ENCODE measurements at places on chromosomes 12 and 14.
A peak's percentile ranks its signal among the peaks of the same experiment; 100 is the strongest.

- no peak for DNase-seq
These were observed 5.9 kb downstream of the PSEN1 start for GRCh38 chr14:73142216-73142615.

- no peak for DNase-seq
These were observed 172.4 kb upstream of the LMNTD1 start for GRCh38 chr12:25725470-25725869.

- no peak for DNase-seq
These were observed 25.8 kb downstream of the METAP2 start for GRCh38 chr12:95499772-95500171.

DNA sequence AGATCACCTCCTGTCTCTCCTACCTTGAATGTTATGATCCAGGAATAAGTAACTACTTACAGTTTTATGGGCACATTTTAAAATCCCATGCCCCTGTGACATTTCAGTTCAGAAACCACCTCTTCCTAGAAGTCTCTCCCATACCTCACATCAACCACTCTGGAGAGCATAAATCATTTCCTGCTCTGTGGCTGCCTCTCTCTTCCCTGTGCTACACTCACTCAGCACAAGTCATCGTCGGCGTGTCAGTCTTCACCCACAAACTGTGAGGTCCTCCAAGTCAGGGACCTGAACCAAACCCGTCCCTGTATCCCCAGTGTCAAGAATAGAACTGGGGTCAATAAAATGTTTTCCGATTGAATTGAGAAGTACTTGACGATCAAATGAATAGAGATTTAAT, 863.3 kb downstream of the BCL11B start:
- DNase-seq = no peak

DNA sequence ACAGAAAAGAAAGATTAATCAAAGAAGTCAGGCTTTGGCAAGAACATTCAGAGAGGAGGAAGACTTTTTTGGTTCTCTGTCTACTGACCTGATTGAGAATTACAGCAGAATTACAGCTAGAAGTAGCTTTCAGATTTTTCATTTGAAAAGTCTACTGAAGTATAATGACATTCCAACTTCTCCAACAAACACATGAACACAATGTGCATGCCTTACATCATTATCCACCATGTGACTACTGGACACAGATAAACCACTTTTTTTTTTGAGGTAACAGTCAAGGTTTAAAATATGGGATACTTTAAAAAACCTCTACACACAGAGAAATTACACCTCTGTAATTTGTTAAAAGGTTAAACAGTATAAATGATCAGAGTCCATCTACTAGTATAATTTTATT, 12.3 kb downstream of the BTBD7 start:
- DNase-seq = no peak

DNA sequence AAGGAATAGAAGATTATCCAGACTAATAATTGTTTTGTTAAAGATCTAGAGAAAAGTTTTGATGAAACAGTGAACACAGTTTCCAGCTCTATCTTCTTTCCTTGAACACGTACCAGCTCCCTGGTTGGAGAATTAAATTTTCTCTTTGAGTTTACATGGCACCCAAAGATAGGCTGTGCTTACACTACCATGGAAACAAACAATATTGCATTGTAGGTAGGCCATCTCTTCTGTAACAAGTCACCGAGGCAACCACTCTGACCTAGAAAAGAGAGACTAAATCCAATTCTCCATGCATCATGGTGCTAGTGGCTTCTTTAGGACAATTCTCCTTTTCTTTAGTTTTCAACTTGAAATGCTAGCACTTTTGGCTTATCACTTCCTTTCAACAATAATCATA, 9.9 kb downstream of the BMAL2 start:
- no peak for DNase-seq

GRCh38 chr14:56515739-56516138, 63.9 kb upstream of the TMEM260 start:
- DNase-seq = no peak

- no peak for DNase-seq
These were observed 99.0 kb downstream of the SAMD4A start for GRCh38 chr14:54665946-54666345.

GRCh38 chr14:100442498-100443490, 119.7 kb downstream of the SLC25A47 start:
- no peak for DNase-seq

DNA sequence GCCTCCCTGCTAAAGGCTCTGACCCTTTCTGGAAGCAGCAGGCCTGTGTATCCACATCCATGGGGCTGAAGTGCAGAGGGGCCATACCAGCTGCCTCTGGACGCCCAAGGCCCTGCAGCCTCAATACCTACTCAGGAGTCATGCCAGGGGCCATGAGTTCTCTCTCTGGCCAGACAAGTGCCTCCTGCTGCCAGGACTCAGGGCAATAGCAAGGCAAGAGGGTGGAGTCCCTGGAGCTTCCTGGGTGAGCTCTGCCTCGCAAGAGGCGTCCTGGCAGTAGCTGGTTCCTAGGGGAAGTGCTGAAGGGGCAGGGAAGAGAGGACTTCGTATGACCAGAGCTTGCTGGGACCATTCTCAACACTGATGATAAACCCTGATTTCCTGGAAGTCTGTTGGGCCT, 10.9 kb upstream of the ENDOU start:
- no peak for DNase-seq

DNA sequence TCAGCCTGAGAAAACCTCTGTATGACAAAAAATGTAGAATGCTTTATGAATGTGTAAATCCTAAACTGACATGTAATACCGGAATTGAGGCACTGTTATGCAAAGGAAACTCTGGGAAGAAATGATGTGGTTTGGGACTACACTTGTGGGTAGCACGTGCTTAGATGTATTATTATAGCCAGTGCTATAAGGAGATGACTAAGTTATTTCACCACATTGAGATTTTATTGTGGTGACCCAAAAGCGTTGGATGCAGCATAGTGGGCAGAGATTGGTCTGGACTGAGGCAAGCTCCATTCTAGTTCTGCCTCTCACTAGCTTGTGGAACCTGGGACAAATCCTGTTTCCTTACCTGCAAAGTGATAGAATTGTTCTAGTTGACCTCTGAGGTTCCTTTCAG, 172.2 kb downstream of the SNAPC1 start:
- no peak for DNase-seq

GRCh38 chr14:55430024-55430690, 10.3 kb downstream of the TBPL2 start:
- no peak for DNase-seq

DNA sequence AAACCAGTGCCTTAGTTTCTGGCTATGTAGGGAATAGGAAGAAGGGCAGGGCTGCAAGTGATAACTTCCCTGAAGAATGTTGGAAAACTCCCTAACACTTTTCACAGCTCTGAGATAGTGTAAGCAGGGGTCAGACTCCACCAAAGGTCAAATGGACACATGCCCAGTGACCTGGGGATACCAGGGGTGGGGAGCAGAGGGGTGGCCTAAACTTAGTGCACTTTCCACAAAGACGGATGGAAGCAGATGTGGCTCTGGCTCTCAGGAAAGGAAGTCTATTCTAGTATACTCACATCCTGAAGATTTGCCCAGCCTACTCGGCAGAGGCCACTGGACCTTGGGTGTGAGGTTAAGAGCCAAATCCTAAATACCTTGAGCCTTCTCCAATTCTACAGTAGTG, 285.8 kb downstream of the NUAK1 start:
- no peak for DNase-seq

DNA sequence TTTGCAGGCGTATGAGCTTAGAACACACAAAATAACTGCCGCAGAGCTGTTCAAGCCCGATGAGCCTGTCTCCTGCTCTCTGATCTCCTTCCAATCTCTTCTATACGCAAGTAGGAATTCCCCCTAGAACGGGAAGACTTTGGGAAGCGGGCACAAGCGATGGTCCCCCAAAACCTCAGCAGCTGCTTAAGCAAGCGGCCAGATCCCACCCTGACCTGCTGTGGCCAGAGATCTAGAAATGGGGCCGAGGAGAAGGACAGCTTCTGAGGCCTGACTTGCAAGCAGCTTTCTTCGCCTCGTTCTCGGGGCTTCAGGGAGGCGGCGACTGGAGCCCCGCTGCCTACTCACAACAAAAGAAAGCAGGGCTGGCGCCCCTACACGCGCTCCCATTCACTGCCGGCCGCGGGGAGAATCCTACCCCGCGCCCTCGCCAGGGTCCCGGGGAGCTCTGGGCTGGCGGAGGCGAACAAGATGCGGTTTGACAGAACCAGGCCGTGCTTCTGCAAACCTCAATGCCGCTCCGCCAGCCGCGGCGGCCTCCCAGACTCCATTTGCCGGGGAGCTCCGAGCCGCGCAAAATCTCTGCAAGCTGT, 922 bp downstream of the TBX5 start:
- no peak for DNase-seq

DNA sequence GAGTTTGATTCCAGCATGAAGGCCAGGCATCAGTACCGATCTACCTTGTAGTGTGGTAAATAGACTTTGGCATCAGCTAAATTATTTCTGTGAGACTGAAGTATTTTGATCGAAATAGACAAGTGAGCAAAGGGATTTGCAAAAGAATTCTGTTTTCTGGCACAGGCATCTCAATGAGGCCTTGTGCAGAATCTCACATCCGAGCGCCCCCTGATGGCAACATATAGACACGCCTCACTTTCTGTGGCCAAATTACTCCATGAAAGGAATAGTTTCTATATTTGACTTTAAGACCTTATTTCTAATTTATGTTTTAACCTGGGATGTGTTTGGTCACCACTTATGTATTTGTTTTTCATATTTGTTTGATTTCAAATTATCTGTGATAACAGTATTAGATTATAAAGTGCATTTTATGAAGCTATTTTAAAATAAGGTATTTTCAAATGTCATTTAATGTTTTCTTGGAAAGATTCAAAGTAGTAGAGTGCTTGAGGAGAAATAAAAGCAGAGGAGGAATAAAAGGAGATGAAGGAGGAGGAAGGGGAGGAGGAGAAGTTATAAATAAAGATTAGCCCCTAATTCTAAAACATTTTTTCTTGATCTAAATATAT, 731.9 kb downstream of the NRXN3 start:
- DNase-seq = no peak

- no peak for DNase-seq
These were observed 36.1 kb upstream of the STXBP6 start for GRCh38 chr14:25086081-25086480.

GRCh38 chr14:76491172-76491930, 115.4 kb downstream of the ESRRB start:
- no peak for DNase-seq

GRCh38 chr12:17954788-17955187, 135.2 kb downstream of the RERGL start:
- no peak for DNase-seq

GRCh38 chr12:107459641-107460040, 226.0 kb upstream of the PWP1 start:
- no peak for DNase-seq

DNA sequence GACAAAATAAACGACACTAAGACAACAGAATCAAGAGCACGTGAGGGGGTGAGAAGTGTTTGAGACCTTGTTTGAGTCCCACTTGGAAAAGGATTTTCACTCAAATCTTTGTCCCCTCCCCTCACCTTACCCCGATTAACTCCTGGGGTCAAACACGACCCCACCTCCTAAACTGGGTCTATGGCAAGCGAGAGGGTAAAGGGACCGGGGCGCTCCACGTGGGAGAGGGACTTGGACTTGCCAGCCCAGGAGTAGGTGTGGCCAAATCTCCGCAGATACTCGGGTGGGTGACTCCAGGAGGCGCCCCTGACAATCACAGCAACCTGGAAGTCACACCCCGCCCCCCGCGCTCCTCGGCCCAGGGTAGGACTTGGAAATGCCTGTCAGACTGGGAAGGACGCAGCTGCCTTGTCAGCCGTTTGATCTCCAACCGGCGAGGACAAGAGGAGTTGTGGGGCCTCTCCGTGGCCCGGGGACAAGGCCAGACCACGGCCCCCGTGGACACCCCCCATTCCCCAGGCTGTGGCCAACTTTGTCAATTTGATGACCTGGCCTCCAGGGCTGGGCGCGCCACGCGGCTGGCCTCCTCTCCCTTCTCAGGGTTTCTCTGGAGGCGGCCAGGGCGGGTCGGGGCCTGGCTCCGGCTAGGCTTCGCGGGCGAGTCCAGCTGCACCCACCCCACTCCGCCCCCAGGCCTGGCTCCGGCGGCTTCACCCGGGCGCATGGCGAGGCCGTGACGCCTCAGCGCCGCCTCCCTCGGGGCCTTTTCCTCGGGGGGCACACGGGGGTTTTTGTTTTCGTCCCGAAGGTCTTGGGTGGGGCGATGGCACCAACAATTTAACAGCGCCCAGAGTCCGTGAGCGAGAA, 1.1 kb upstream of the BCL11B start:
- DNase-seq = no peak

- DNase-seq = peak; percentile 33
These were observed 33.7 kb downstream of the PAH start for GRCh38 chr12:102883204-102883799.

DNA sequence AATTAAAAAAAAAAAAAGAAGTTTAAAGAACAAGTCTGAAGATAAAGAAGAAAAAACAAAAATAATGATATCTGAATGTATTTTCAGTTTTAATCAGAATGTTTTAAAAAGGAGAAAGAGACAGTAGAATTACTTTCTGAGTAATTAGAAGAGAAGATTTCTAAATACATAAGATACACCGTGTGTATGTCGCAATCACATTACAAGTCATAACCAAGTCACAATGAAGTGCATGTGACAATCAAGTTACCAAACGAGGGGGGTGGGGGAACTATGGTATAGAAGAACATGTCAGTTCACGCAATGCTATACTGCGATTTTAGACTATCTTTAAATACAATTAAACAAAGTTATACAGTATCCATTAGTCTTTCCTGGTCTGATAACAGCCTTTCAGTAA, 1464.1 kb upstream of the FLRT2 start:
- no peak for DNase-seq

DNA sequence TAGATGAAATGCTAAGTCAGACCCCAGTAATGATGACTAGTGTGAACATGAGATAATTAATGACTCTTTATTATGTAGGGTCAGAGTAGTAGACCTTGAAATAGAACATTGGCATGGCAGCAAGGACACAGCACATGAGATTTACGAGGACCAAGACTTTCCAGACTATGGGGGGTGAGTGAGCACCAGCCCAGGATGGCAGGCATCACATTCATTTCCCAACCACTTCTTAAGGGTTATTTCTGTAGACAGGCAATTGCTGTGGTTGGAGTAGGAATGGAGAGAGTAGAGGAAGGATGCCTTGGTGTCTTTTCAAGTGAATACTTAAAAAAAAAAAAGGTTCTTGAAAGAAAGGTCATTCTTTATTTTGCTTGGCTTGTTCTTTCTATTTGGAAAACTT, 189.4 kb upstream of the DYRK2 start:
- DNase-seq = no peak

- no peak for DNase-seq
These were observed 109.4 kb upstream of the NOS1 start for GRCh38 chr12:117470804-117471203.

- DNase-seq = no peak
These were observed 121.3 kb downstream of the SLC25A21 start for GRCh38 chr14:37051153-37051552.

- DNase-seq = no peak
These were observed 116.2 kb upstream of the ATP2B1 start for GRCh38 chr12:89824822-89825221.

GRCh38 chr14:94673781-94674231, 61.6 kb downstream of the SERPINA3 start:
- no peak for DNase-seq

- no peak for DNase-seq
These were observed 338.8 kb downstream of the DPF3 start for GRCh38 chr14:72554994-72555608.

- no peak for DNase-seq
These were observed 218.6 kb downstream of the PAX9 start for GRCh38 chr14:36880276-36880675.

- no peak for DNase-seq
These were observed 9.7 kb downstream of the AQP6 start for GRCh38 chr12:49982246-49983087.

Measured in activated B cell treated with CpG ODN at 0.5 μM for 24 hours (primary cell).